Dermis blood vessel endothelial cell (primary cell): ENCODE measurements at places on chromosomes 6 and 20.

DNA sequence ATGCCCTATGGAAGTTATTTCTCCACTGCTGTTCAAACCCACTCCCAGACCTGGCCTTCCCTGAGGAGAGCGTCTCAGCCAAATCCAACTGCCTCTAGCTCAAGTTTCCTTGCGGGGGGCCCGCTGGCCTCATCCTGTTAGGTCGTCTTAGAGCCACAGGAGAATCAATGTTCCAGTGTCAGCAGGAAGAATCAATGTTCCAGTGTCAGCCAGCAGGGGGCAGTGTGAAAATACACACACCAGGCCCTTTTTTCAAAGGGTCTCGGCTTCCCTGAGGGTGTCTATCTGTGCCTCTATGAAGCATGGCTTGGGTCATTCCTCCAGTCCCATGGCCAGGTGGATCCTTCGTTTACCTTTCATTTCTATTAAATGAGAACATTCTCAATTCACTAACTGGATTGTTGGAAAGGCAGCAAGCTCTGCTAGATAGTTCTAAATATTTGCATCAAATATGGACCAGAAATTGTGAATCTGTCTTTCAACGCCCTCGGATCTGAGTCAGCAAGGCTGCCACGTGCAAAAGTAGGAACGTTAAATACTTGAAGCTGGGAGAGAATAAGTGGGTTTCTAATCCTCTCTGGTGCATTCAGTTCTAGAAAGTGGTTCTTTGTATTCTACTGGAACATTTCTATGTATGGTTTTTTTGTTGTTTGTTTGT lies 19.2 kb downstream of the PRND start:
- DNase-seq: peak; percentile 70

- DNase-seq: no peak
Observed at GRCh38 chr6:25181923-25182322, 97.3 kb upstream of the CARMIL1 start.

- no peak for DNase-seq
Observed at GRCh38 chr20:57809661-57810172, 99.9 kb upstream of the PMEPA1 start.

- peak; percentile 71 for DNase-seq
Observed at GRCh38 chr20:10622657-10623418, 51.0 kb downstream of the JAG1 start.

GRCh38 chr20:57724610-57725405 lies 15.0 kb upstream of the PMEPA1 start:
- no peak for DNase-seq

DNA sequence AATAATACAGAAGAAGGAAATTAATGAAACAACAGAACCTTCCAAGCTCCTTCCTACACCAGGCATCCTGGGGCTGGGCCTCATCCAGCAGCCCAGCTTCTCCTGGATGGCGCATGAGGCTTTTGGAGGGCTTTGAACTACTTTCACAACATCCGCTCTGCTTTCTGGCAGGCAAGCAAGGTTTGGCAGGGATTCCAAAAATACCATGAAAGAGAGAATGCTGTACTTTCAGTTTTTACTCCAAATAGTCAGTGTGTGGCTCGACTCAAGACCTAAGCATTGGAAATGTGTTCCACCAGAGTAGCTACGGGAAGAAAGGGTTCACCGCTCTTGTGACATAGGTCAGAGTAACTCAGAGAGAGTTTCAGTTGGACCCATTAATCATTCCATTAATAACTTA lies 125.4 kb downstream of the OPRM1 start:
- DNase-seq: peak; percentile 17

- no peak for DNase-seq
Observed at GRCh38 chr20:5586720-5587119, 163.5 kb upstream of the SHLD1 start.

- no peak for DNase-seq
Observed at GRCh38 chr6:154981079-154981870, 13.8 kb upstream of the TIAM2 start.

- DNase-seq: no peak
Observed at GRCh38 chr6:111254004-111254778, 166.9 kb downstream of the SLC16A10 start.

- no peak for DNase-seq
Observed at GRCh38 chr6:160428818-160429619, 80.8 kb downstream of the SLC22A3 start.
